Activated effector memory CD4-positive, alpha-beta T cell treated with Interleukin-2 at 50 U/mL for 16 hours (primary cell): ENCODE measurements at places on chromosomes 12 and 14.
A peak's percentile ranks its signal among the peaks of the same experiment; 100 is the strongest.

- no peak for DNase-seq
Observed at GRCh38 chr14:61586544-61587055, 108.7 kb upstream of the HIF1A start.

DNA sequence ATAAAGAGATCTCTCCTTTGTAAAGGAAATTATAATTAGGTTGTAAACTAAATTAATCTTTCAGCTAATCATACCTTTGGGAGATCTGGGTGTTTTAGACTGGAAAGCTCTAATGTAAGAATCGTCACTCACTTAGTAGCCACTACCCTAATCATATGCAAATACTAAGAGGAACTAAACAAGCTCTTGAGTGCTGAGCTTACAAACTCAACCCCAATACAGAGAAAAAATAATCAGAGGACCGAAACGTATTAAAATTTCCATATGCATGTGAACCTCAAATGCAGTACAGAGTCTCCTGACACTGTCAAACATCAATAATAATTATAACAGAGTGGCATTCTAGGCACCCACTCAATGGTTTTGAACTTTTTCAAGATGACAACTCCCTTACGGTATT lies 235.3 kb upstream of the FOXN3 start:
- no peak for DNase-seq

DNA sequence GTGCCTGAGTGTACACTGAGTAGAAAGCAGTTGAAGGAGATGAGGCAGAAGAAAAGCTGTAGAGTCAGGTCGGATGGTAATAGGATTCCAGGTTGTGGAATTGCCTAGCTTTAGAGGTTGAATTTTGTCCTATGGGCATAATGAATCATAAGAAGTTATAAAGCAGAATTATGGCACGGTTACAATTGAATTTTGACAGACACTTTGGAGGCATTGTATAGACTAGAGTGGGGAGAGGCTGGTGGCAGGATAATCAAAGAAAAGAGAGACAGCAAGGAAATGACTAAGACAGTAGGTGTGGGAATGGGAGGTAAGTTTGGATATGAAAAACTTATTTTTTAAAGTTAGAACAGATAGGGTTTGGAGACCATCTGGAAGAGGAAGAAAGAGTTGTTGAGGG lies 102.6 kb downstream of the NTN4 start:
- no peak for DNase-seq

DNA sequence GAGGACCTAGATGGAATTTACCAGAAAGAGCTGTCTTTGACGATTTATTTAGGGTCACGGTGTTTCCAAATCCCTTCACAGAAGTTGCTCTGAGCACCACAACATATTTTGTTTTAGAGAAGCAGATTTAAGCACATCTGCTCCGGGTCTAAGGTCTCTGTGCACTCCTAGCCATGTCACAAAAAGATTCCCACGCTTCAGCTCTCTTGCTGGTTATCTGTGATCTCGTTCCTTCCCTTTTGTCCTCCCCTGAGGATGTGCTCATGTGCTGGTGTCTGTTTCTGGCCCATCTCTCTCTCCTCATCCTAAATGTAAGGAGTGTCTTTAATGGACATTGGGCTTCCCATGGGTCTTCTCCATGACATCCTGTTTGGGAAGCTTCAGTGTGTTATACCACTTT lies 53.7 kb upstream of the GNPNAT1 start:
- no peak for DNase-seq

DNA sequence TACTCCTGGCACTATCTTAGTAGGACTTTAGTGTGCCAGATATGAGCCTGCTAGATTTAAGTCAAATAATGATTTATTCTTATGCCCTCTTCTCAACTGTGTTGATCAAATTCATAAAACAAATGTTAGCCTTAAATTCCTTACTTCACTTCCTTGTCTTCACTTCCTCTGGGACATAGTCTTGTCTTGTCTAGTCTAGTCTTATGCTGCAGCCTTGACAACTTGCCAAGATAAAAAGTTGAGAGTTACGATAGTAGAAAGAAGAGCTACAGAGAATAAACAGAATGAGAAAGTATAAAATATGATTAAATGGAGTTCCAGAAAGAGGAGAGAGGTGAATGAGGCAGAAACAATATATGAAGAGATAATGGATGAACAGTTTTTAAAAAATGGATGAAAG lies 378.1 kb downstream of the DAD1 start:
- no peak for DNase-seq

- DNase-seq, result no peak
Observed at GRCh38 chr12:129381715-129382114, 522.1 kb downstream of the TMEM132D start.

DNA sequence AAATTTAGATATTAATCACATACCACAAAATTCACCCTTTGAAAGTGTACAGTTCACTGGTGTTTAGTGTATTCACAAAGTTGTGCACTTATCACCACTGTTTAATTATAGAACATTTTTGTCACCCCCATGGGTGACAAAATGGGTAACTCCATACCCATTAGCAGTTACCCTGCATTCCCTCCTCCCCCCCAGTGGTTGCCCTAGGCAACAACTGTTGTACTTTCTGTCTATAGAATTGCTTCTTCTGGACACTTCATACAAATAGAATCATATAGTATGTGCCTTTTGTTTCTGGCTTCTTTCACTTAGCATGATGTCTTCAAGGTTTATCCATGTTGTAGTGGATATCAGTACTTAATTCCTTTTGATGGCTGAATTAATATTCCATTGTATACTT lies 52.7 kb downstream of the FBXO34 start:
- no peak for DNase-seq

- no peak for DNase-seq
Observed at GRCh38 chr14:54688229-54688628, 121.3 kb downstream of the SAMD4A start.

GRCh38 chr12:2372178-2372577 lies 319.4 kb downstream of the CACNA1C start:
- DNase-seq, result no peak

- DNase-seq, result no peak
Observed at GRCh38 chr14:87877877-87878276, 115.1 kb downstream of the GALC start.

DNA sequence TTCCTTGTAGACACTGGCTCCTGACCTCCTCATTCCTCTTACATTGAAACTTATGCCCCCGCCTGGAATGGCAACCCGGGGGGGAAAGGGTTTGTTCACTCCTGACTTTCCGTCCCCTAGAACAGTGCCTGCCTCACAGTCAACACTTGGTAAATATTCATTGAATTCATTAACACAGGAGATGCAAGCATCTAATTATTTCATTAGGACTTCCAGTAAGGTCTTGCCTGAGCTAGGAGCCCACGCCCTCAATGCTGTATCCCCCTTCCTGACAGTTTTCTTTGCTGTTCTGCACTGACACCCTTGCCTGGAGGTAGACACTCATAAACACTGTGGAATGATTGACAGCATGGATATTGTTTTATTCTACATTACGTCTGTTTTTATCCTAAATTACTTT lies 49.3 kb upstream of the CHST11 start:
- DNase-seq, result no peak

DNA sequence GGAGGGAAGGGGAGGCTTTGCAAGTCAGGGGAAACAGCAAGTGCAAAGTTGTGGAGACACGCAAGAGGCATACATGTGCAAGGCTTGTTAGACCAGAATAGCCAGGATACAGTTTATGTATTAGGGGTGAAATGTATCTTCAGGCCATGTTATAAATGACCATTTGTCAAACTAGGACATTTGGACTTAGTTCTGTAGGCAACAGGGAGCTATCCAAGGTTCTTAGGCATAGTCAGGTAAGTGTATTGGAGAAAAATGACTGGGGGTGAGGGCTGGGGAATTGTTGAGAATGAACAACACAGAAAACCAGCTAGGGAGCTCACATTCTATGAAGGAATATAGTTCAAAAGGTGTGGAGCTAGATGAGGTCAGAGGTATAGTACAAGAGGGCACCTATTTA lies 42.5 kb downstream of the TPH2 start:
- DNase-seq, result no peak

DNA sequence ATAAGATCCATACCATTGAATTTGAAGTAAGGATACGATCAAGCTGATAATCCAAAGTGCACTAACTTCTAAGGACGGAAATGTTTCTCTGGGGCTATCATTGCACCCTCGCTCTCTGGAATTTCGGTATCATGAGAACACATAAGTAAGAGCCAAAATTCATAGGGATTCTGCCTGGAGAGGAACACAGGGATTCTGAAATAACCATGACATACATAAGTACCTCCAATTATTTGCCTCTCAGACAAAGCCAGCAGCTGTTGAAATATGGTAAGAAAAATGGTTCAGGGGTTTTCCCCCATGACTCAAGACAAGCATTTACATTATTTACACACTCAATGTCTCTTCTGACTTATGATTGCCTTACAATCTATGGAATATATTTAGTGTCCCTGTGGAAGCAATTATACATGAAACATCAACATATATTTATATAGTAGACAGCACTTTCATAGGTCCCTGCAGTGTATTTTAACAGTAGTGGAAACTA lies 1123.6 kb upstream of the SEL1L start:
- no peak for DNase-seq

DNA sequence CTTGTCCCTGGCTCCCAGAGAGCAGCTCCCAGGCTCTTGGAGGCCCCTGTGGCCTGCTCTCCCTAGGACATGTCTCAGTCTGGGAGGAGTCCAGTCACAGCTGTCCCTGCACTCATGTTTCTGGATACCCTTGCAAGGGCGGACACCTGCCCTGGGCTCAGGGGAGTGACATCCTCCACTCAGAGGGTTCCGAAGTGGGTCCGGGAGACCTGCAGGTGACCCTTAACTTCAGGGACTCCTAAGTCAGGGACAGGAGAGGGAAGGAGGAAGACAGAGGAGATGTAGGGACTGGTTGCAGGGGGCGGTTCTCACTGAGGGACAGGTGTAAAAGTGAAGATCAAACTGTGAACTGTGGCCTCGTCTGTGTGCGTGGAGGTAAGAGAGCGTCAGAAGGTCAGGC lies 37.6 kb downstream of the CACNA2D4 start:
- no peak for DNase-seq

- DNase-seq, result no peak
Observed at GRCh38 chr12:10154145-10154496, 17.8 kb downstream of the OLR1 start.

DNA sequence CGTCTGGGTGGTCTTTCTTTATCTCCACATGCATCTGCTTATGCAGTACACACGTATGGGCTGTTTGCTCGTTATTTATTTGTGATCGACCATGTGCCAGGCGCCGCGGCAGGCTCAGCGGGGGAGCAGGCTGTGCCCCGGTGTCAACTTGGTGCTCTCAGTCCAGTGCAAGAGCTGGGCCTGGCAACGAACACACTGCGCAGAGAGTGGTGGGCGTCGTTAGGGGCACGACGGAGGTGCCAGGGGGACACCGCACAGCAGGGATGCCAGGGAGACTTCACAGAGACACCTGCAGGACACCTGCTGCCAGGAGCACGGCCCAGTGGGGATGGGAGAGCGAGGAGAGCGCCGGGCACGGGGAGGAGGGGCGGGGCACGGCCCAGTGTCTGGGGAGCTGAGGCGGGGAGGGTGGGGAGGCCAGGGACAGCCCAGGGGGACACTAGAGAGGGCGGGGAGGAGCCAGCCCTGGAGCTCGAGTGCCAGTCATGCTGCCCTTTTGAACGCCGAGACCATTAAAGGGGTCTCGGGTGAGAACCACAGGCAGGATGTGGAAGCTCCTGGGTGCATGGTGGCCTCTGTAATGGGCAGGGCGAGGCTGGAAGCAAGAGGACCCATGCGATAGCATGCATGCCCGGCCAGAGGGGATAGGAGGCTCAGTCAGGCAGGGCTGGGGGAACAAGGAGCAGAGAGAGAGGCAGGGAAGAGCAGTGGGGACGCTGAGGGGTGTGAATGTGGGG lies 652 bp upstream of the LRCOL1 start:
- no peak for DNase-seq

GRCh38 chr14:71290960-71291466 lies 383.8 kb downstream of the PCNX1 start:
- DNase-seq, result no peak

- no peak for DNase-seq
Observed at GRCh38 chr12:62128175-62128975, 131.8 kb upstream of the USP15 start.

GRCh38 chr12:46187023-46187422 lies 81.8 kb downstream of the SLC38A1 start:
- no peak for DNase-seq

DNA sequence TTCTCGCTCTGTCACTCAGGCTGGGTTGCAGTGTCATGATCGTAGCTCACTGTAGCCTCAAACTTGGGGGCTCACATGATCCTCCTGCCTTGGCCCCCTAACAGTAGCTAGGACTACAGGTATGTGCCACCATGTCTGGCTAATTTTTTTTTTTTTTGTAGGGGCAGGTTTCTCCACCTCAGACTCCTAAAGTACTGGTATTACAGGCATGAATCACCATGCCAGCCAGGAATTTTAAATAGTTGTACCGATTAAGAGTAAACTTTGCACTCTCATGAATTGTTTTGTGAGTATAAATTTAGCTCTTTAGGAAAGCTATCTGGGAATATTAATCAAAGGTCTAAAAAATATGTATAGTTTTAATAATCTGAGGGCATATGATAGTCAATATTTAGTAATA lies 25.5 kb downstream of the YEATS4 start:
- no peak for DNase-seq

GRCh38 chr12:112219195-112219594 lies 93.8 kb downstream of the TRAFD1 start:
- DNase-seq, result no peak

DNA sequence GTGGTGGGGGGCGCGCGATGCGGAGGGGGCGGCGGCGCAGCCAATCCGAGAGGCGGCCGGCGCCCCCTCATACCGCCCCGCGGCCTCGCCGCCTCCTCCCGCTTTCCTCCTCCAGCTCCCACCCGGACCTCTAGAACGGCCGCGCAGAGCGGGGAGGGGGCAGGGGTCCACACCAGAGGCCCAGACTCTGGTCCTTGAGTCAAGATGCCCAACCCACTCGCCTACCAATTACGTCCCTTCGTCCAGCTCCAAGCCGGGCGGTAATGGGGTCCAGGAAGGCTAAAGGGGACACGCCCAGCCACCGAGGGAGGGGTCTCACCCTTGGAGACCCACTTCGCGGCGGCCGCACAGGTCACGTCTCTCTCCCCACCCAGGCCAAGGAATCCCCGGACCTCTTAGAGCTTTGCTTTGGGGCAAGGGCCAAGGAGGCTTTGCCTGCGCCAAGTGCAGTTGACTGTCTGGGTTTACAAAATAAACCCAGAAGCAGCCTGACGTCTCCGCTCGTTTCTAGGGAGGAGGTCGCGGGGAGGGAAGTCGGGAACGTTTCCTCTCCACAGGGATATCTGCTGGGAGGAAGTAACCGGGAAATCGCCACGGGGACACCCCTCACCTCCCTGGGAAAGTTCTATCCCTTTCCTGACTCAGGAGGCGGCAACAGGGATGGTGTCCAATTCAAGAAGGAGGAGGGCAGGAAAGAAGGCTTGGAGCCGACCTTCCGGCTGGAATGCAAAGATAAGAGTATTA lies 394 bp upstream of the AMIGO2 start:
- peak; percentile 23 for DNase-seq
